ENCODE measurements at places on chromosomes 2 and 18.

GRCh38 chr2:218920504-218920903, 39.0 kb upstream of the CDK5R2 start:
- no peak for DNase-seq

- peak; percentile 82 for DNase-seq
These were observed 5.0 kb upstream of the SERPINB2 start for GRCh38 chr18:63882333-63883141.

DNA sequence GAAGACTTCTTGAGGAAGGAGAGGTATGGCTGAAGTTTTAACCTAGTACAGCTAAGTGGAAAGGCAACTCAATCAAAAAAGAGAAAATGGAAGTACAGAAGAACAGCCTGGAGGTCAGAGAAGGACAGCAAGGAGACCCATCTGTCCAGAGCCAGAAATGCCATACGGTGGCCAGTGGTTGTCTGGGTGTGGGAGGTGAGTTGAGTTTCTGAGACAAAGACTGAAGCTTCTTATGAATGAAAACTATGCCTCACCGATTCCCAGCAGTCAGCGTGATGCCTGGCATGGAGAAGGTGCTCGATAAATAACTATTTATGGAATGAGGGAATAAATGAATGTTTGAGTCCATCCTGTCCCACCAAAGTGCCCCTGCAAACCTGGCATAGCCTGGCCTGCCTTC, 98.8 kb downstream of the MRO start:
- DNase-seq, result no peak

- no peak for DNase-seq
These were observed 1.2 kb downstream of the TGOLN2 start for GRCh38 chr2:85326406-85327159.

DNA sequence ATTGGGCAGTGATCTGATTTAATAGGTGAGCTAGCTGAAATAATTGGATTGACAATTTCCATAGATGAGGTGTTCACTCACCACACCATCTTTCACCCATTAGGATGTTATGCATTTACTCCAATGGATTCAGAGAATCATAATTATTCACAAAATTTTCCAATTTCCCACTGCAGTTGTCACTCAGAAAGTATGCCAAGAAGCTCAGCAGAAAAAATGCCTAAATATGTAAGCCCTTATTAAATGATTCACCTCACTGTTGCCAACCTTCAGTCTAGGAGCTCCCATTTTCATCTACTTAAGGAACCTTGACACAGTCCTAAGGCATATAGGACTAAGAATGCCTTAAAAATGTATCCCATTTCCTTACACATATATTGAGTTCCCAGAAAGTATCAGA, 94.3 kb downstream of the MBD2 start:
- DNase-seq, result no peak

GRCh38 chr2:158690823-158691222, 104.3 kb upstream of the DAPL1 start:
- DNase-seq, result no peak

DNA sequence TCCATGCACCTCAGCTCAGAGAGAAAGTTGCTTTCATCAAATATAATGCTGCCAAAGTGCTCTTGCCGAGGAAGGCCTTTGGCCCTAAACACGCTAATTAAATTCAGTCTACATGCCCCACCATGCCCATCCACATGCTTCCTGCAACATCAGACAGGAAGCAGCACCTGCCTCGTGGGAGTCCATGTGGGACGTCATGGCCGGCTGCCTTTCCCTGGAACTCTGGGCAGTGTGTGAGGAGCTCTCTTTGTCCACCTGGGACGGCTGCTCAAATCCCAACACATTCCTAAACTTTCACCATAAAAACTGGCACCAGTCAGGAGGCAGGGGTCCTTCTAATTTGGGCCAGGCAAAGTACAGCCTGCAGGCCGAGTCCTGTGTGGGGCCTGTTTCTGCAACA, 23.1 kb downstream of the FAM178B start:
- no peak for DNase-seq

DNA sequence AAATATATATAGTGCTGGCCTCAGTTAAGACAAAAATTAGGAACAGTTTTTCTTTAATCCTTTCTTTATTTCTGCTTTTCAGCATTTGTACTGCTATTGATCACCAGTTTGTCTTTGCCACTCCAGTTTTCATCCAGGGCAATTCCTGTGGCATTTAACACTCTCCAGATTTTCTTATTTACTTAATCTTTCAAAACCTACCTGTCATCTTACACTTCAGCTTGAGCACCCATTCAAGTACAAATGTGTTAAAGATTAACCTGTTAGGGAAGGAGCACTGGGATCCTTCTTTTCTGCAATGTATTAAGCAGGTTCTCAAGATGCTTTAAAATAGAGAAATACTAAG, 101.8 kb upstream of the SCN1A start:
- DNase-seq, result no peak

DNA sequence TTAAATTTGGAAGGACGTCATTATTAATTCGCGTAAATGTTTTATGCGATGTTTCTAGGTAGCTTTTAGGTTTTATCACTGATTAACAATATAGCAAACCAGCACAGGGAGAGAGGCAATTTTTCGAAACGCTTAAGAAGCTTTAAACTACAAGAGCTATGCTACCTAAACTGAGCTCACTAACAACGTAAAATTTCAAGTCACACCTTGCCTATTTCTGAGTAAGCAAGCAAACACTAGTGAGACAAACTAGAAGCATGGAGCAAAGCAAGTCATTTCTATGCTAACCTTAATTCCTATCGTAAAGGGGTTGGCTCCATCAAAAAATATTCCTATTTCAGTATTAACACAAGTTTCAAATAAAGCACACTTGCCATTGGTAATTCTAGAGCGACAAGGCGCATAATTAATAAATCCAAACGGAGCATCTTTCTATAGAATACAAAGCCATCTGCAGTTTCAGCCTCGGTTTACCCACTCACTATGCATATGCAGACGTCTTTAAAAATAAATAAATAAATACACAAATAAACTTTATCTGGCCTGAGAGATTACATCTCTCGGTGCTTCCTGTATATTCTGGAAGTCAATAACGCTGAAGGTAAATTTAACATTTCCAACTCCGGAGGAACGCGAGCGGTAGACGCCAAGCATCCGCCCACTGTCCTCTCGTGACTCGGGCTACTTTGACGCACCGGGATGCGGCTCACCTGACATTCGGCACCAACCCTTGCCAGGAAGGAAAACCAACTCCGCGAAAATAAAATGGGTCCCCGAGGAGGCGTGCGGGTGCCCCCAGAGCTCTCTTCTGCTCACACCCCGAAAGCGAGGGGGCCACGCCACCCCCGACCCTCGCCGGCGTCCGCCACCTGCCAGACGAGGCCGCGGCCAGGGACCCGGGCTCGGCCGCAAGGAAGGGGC, 947 bp downstream of the ITSN2 start:
- no peak for DNase-seq

- no peak for DNase-seq
These were observed 31.2 kb downstream of the PARD3B start for GRCh38 chr2:204576362-204576979.

GRCh38 chr2:26979741-26980140, 9.3 kb downstream of the MAPRE3 start:
- DNase-seq, result no peak

DNA sequence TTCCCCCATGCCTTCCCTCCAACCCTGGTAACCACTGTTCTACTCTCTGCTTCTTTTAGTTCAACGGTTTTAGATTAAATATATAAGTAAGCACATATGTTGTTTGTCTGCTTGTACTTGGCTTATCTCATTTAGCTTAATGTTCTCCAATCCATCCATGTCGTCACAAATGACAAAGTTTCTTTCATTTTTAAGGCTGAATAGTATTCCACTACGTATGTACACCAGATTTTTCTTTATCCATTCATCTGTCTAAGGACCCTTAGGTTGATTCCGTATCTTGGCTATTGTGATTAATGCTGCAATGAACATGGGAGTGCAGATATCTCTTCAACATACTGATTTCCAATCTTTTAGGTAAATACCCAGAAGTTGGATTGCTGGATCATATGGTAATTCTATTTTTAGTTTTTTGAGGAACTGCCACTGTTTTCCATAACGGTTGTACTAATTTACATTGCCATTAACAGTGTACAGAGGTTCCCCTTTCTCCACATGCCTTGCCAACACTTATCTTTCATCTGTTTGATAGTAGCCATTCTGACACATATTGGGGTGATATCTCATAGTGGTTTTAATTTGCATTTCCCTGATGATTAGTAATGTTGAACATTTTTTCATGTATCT, 8.1 kb downstream of the ASB3 start:
- DNase-seq, result no peak

DNA sequence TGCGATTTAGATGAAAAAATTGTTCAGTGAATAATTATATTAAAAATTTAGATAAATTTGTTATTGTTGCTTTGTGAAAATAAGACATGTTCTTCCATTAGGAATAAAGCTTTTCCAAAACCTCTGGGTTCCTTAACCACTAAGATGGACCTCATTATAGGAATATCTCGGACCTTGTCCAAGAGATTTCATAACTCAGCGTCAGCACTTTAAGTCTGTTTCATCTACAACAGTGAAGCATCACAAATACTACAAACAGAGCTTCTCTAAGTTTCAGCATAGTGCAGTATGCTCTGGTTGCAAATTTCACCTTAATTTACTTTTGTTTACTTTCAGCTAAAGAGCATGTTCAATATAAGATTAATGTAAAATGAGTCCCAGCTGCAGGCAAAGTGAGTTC, 150.3 kb downstream of the UBE2E3 start:
- no peak for DNase-seq

DNA sequence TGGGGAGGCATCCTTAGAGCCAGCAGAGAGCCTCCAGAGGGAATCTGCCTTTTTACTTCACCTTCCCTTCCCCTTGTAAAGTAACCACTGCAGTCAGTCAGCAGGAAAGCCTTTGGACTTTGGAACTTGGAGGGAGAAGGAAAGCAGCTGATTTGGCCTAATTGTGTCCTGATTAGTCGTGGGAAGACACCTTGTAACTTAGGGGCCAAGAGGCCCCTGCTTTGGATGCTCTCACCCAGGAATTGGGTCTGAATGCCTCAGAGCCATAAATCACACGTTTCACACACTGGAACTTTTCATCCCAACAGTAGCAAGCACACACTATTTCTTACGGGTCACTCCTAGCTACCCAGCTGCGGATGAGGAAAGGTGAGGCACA, 81.0 kb upstream of the PPM1B start:
- no peak for DNase-seq

DNA sequence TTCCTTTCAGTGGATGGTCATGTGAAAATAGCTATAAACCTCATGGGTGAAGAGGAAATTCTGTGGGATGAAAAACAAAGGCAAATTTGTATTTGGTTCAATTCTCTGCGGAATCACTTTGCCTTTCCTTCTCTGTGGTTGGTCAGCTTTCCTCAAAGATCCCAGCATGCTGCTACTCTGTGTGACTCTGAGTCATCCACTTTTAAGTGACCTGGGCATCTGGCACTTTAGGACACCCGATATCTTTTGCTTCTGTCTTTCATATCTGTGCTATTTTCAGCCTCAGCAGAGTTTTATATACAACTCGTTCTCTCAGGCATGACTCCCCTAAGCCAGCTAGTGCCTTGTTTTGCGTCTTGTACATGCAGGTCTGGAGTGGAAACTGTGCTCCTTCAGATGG, 217.0 kb upstream of the PIEZO2 start:
- no peak for DNase-seq

- no peak for DNase-seq
These were observed 98.5 kb downstream of the GLI2 start for GRCh38 chr2:120834206-120834605.

DNA sequence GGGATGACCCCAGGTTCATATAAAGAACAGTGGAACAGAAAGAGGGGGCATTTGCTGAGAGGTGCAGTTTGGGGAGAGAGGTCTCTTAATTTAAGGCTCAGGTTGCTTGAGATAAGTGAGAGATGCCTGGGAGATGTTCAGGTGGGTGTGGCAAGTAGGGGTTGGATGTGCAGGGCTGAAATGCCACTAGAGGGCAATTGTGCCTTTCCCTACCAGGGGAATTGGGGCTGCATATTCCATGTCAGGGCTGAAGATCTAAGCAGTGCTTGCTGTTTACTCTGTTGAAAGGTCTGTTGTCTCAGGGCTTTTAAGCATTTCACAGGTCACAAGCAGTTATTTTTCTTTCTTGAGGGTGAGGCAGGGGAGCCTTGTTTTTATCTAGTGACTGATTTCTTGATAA, 7.8 kb downstream of the CCDC85A start:
- no peak for DNase-seq

- DNase-seq, result peak; percentile 60
These were observed 12.7 kb downstream of the KDM3A start for GRCh38 chr2:86453836-86454235.

DNA sequence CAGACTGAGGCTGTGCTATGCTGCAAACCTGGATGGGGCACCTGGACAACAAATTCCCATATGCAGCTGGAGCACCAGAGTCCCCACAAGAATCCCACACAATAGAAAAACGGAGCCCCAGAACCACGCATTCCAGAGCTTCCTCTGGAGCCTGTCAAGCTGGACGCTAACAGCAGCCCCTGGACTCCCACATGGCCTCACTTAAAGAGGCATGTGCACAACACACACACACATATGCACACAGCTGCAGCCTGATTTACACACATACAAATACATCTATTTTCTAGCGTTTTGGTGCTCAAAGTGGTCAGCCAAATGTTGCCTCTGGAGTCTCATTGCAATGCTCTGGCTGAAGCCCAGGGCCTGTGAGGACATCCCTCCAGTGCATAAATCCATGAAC, 632.7 kb upstream of the ID2 start:
- DNase-seq, result peak; percentile 46

DNA sequence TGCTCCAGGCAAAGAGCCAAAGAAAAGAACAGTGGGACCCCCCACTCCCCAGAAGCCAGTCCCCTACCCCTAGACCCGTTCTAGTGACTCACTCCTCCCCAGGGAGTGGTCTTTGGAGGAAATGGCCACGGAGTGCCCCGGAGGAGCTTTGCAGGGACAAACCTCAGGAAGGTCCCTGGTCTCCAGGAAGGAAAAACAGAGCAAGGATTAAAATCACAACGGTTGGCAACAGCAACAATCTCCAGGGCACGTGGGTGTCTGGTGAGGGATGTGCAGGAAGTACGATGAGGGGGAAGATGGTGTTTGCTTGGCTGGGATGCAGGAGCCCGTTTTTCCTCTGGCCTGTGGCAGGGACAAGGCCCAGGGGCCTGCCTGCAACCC, 135.0 kb downstream of the SMAD2 start:
- no peak for DNase-seq
